Activated CD4-positive, alpha-beta T cell treated with anti-CD3 and anti-CD28 coated beads, Interleukin-2, amount 10 ng/mL, durations not matched to agents 7 days and 5 days (primary cell): ENCODE measurements at places on chromosomes 6 and 20. TPM values are rescaled to one million over a fixed set of nuclear protein-coding genes. Genes with fewer than 3 reads are reported as not detected.

Gene FILIP1
- 0.04 TPM for total RNA-seq

- DNase-seq = peak; percentile 30
Observed at GRCh38 chr6:142850679-142851423, 94.1 kb downstream of the HIVEP2 start.

Gene MAK
- 0.07 TPM for total RNA-seq

Gene KHDRBS2
- total RNA-seq = not detected

- DNase-seq = no peak
Observed at GRCh38 chr20:30949761-30950160, 307.7 kb upstream of the DEFB115 start.

GRCh38 chr20:49392745-49393144 is 89.7 kb downstream of the KCNB1 start:
- no peak for DNase-seq

DNA sequence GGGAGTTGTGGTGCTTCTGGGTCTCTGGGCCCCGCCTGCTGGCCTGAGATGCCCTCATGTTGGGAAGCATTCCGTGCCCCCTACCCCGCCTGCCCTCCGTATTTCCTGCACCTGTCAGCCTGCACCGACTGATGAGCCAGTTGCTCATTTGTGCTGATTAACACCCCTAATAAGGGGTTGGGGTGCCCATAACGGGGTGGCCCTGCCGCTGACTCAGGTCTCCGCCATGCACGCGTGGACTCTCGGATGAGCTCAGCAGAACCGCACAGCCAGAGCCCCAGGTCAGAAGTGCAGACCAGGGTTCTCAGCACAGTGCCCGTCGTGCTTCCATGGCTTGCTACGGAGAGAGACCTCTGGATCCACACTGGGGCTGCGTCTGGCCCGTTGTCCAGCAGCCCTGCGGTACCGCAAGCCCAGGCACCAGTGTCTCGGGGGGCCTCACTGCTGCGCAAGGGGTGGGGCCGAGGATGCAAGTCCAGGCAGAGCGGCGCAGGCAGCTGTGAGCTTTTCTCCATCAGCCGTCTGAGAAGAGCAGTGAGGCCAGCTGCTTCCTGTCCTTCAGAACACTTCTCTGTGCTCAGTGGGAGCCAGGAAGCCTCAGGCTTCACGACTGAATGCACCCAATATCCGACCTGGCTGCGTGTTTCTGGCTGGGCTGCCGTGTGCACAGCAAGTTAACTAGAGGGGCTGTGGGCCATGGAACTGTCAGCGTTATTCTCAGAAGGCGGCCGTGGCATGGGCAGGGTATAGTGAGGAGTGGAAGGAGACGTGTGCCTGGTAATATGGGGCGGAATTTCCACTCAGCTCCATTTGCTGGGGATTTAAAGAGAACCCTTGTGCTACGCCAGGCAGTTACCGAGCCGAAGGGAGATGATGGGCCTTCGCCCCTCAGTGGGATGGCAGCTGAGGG is 18.6 kb downstream of the MTG2 start:
- no peak for DNase-seq

DNA sequence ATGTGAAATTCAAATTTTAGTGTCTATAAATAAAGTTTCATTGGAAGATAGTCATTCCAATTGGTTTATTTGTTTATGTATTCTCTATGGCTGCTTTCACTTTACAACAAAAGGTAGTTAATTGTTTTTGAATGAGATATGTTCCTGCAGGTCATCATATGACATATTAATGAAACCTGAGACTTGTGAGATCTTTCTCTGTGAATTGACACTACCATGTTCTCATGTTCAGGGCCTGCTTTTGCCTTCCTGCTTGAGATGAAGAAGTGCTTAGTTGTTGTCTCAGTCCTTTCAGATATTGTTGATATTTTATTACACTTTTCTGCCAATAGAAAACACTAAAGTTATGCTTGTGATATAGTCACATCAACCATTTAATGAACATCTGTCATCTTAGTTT is 132.5 kb downstream of the UTRN start:
- no peak for DNase-seq

DNA sequence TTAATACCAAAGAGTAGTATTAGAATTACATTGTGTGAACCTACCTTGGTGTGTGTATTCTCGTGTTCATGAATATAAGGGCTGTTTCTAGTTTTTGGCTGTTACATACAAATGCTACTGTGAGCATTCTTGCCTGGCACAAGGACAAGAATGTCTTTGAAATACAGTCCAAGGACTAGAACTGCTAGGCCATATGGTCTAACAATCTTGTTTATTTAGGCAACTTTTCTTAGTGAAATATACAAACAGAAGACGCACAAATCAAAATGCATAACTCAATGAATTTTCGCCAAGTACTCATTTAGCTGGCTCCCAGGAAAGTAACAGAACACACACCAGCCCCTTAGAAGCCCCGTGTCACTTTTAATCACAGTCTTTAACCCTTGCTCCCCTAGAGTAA is 28.5 kb downstream of the KDM1B start:
- DNase-seq = no peak

Gene LINC00237
- total RNA-seq = not detected

DNA sequence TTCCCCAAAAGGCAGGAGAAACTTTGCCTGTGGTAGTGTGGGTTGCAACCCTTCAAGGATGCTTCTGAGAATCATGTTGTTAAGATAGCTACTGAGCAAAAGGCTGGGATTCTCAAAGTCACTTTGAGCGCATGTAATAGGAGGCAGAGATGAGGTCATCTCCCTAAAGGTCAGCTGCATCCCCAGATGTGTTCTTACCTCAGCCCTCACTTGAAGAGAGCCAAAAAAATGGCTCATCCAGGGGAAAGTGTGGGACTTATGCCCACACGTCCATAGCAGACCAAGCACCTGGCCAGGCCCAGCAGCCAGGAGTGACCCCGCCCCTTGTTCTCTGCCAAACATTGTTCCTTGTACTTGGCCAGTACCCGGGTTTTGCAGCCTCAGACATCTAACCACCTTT is 187.0 kb upstream of the BMP2 start:
- DNase-seq = no peak

DNA sequence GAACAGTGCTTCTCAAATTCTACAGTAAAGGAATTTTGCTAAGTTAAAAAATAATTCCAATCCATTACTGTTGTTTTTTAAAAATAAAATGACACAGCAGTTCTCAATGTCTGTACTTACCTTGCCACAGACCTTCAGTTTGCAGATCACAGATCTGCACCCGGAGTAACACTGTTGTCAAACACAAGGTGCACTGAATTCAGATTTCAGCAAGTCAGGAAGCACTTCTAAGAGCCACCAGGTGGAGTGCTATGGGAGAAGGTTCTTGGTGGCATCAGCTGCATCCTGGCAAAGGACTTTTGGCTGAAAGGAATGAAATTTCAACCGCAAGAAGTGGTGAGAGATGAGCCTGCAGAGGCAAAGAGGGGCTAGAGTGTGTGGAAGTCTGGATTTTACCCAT is 17.4 kb downstream of the RSPH4A start:
- DNase-seq = no peak

- DNase-seq = no peak
Observed at GRCh38 chr20:58817748-58818147, 33.0 kb downstream of the GNAS-AS1 start.

GRCh38 chr6:1515280-1515679 is 94.4 kb upstream of the FOXC1 start:
- DNase-seq = no peak

- no peak for DNase-seq
Observed at GRCh38 chr6:88860310-88860709, 103.1 kb downstream of the RNGTT start.

DNA sequence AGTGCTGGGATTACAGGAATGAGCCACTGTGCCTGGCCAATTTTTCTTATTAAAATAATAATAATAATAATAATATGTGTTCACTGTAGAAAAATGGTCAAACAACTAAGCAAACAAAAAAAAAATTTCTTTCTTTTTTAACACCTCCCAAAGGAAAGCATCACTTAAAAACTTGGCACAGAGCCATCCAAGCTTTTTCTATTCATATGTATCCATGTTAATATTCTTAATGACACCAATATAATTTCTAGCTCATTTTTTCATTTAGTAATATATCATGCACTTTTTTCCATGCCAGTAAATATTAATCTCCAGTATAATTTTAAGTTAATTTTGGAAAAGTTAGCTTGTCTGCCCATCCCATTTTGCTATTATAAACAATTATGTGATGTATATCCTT is 101.8 kb downstream of the MBOAT1 start:
- DNase-seq = no peak

DNA sequence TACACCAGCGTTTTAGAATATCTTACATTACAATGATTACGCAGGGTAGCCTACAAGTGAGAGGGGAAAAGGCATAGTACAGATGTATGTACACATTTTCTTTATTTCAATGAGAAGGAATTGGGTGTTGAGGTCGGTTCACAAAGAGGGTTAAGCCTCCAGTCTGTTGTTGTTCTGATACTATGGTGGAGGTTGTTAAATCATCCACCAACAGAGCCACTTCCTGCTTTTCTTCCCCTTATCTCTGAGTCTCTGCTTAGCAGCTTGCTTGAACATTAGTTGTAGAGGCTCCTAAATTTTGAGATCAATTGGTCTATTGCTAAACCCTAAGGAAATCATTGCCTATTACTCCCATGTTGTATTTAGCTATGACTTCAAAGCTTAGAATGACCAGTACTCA is 7.3 kb downstream of the RGS17 start:
- DNase-seq = no peak

GRCh38 chr6:6694825-6695624 is 106.5 kb downstream of the LY86 start:
- DNase-seq = no peak

- DNase-seq = no peak
Observed at GRCh38 chr20:740162-740561, 28.1 kb downstream of the SLC52A3 start.

DNA sequence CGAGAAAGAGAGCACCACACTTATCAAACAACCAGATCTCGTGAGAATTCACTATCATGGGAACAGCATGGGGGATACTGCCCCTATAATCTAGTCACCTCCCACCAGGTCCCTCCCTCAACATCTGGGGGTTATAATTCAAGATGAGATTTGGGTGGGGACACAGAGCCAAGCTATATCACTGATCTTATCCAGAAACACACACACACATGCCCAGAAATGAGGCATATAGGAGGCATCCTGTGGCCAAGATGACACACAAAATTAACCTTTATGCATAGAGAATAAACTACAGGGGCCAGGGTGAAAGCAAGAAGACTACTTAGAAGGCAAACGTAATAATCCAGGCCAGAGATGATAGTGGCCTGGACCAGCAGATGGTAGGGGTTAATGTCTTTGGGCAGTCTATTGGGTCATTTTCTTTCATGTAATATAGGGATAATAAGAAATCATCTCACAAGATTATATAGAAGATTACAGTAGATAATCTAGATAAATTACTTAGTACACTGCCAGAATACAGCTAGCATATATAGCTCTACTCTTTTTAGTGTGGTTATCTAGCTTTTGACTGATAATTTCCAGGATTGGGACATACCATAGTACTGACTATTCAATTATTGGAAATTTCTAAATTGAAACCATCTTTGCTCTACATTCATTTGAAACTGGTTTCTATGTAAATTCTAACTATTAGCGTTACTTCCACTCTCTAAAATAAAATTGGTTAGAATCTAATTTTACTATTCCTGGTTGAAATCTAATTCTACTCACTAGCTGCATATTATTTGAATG is 20.0 kb downstream of the RNF144B start:
- DNase-seq = no peak

DNA sequence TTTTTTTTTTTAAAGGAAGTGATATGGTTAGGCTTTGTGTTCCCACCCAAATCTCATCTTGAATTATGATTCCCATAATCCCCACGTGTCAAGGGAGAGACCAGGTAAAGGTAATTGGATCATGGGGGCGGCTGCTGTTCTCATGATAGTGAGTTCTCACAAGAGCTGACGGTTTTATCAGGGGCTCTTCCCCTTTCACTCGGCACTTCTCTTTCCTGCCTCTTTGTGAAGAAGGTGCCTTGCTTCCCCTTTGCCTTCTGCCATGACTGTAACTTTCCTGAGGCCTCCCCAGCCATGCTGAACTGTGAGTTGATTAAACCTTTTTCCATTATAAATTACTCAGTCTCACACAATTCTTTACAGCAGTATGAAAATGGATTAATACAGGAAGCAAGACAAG is 64.3 kb downstream of the ZFP64 start:
- no peak for DNase-seq

DNA sequence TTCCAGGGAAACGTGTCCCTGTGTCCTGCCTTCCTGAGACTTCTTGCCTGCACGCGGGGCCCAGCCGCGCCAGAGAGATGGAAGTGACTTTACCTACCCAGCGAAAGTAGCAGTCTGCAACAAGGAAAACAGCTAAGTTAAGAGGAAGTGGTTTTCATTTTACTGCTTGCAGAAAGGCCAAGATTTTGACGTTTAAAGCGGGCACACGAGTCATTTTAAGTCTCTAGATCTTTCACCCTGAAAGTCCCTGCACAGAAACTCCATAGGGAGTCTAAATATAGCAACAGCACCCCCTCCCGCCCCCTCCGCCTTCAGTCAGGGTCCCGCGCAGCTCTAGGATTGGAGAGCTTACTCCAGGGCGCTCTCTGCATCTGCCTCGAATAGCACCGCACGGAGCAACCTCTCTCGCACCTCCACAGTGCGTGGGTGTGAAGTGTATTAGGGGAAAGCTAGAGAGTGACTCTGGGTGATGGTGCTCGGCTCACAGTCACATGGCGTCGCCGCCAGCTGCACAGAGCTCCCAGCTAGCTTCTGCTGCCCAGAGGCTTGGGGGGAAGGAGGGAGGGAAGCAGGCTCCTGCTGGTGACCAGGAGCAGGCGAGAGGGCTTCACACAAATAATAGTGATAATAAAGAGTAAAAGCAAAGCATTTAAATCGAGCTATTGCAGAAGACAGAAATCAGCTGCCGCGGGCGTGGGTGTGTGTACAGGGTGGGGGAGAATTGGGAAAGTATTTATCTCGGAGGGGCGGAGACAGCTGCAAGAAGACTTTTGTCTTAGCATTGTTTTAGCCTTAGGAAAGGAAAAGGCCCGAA is 1.8 kb upstream of the KCNQ5 start:
- peak; percentile 40 for DNase-seq

GRCh38 chr6:140276133-140276532 is 901.7 kb upstream of the CITED2 start:
- no peak for DNase-seq

DNA sequence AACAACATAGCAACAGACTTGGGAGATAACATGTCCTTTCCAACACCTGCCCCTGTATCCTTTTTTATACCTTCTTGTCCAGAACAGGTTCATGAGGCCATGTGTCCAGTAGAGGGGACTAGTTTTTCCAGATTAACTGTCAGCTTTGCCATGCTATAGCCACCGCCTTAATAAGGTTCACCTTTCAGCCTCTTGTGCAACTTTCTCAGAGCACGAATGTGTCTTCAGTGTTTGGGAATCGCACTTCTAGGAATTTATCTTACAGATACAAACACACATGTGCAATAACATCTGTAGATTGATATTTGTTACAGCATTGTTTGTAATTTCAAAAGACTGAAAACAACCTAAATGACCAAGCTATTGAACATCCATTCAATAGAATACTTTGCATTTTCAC is 21.4 kb downstream of the NCR2 start:
- no peak for DNase-seq

GRCh38 chr20:61705386-61706258 is 360.1 kb downstream of the TAF4 start:
- DNase-seq = no peak
